ENCODE measurements at places on chromosomes 16 and 17. TPM values are rescaled to one million over a fixed set of nuclear protein-coding genes. Genes with fewer than 3 reads are reported as not detected.

DNA sequence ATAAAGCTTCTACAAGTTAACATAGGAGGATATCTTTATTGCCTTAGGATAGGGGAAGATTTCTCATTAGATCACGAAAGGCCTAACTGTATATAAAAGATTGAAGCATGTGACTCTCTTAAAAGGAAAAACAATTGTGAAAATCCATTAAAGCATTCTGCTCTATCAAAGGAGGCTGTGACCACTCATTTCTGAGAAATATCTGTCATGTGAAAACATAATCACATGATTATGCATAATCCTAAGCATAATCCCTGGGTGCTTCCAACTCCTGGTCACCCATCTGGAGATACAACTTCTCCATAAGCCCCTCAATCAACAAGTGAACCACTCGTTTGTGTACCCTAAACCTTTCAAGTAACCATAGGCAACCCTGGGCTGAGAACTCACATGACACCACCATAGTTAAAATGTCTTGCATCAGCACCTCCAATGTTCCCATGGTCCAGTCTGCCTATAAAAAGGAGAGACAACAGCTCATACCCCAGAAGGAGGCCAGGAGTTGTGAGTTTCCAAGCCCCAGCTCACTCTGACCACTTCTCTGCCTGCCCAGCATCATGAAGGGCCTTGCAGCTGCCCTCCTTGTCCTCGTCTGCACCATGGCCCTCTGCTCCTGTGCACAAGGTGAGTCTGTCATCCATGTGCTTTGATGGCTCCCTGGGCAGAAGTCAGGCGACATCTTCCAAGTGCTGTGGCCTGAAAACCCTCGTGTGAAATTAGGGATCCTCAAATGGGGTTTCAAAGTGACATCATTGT, at the start of gene CCL18:
CCL18 (plus strand) TSS at position 487 of the 756 bp plus-strand sequence; CDS start at position 558, 71 bp downstream.
- no peak for DNase-seq

DNA sequence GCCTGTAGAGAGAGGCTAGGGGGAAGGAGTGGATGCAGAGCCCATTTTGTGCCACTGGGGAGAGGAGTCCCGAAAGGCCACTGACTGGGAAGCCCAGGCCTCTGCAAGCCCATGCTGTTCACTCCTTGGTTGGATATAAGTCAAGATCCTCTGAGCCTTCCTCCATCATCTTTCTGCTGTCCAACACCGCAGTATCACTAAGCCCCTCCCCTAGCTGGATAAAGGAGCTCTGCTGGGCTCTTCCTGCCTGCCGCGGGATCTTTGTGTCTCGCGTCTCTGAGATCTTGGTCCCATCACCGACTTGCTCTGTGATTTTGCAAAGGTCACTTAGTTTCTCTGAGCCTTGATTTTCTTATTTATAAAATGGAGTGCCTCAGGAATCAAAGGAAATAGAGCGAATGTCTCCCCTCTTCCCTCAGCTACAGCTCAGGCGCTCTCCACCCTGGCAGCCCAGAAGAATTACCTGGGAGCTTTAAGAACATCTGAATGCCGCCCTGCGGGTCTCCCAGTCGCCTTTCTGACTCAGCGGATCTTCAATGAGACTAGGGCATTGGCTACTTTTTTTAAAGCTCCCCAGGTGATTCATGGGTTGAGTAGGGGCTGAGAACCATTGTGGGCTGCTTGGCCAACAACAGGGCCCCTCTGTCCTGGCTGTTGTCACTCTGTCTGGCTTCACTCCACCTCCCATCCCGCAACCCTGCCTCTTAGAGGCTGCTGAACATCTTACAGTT, 25.2 kb upstream of the TMEM220 start:
- DNase-seq, result no peak

GRCh38 chr16:54690710-54691109, 240.0 kb upstream of the IRX5 start:
- DNase-seq, result no peak

The RABEP2 gene
- polyA plus RNA-seq, result 20.0 TPM

The KCTD19 gene
- 0.07 TPM for polyA plus RNA-seq

The SRP68 gene
- 82.6 TPM for polyA plus RNA-seq

Data from IMR-90 (cell line).